Stimulated activated CD8-positive, alpha-beta memory T cell treated with anti-CD3 and anti-CD28 coated beads, Interleukin-2, amount 100 ng/mL, for 48 hours (primary cell): ENCODE measurements at places on chromosomes 4 and X.

DNA sequence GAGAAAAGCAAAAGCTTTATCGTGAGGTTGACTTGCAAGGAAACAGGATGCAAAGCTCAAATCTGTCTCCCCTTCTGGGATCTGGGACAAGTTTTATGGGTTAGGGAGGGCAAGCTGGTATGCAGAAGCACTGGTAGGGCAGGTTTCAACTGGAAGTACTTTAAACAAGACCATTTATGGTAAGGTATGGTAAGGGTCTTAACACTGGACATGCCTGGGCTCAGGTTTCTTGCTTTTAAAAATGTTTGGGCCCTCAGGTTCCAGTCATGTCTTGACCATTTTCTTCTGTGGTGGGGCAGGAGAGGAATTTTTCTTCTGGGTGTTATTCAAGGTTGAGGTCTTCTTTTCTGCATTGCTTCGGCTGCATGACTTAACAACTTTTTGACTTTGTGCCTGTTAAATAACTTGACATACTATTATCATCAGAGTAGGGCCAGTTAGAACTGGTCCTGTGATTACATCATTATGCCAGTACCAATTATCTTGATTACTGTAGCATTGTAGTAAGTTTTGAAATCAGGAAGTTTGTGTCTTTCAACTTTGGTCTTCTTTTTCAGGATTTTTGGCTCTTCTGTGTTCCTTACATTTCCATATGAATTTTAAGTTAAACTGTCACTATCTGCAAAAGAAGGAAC, 33.7 kb downstream of the CD38 start:
- no peak for DNase-seq

- DNase-seq = peak; percentile 18
These were observed 22.6 kb upstream of the CD38 start for GRCh38 chr4:15755321-15756155.

GRCh38 chr4:73421708-73422457, 14.1 kb upstream of the AFP start:
- DNase-seq = no peak

DNA sequence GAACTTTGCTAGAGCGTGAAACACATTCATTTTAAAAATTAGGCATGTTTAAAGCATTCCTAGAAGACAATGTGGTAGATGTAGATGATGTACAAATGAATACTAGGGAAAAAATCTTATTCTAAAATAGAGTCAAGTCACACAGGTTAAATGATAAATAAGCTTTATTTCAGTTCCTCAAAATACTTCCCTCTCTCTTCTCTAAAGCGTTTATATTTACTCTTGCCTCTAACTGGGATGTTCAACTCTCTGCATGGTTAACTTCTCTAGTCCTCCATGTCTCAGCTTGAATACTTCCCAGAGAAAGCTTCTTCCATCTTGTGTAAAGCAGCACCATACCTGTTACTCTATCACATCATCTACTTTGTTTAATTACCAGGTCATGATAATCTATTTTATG, 30.9 kb upstream of the GLRA3 start:
- no peak for DNase-seq

DNA sequence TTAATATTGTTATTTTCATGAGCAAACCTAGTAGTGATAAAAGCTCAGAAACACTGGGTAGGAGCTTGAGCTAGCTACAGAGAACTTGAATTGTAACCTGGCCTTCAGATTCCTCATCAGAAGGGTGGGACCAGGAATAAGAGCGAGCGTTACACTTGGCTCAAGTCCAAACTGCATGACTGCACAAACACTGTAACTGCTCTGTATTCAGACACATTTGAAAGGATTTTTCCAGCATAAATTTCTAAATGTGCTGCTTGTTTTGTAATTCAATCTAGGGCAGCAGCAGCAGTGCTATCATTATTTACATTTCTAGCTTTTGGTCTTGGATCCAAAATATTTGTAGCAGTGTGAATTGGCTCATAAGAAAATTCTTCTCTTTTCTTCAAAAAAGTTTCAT, 133.0 kb upstream of the TMLHE start:
- DNase-seq = no peak

GRCh38 chrX:101009090-101009489, 39.6 kb downstream of the ARL13A start:
- no peak for DNase-seq

DNA sequence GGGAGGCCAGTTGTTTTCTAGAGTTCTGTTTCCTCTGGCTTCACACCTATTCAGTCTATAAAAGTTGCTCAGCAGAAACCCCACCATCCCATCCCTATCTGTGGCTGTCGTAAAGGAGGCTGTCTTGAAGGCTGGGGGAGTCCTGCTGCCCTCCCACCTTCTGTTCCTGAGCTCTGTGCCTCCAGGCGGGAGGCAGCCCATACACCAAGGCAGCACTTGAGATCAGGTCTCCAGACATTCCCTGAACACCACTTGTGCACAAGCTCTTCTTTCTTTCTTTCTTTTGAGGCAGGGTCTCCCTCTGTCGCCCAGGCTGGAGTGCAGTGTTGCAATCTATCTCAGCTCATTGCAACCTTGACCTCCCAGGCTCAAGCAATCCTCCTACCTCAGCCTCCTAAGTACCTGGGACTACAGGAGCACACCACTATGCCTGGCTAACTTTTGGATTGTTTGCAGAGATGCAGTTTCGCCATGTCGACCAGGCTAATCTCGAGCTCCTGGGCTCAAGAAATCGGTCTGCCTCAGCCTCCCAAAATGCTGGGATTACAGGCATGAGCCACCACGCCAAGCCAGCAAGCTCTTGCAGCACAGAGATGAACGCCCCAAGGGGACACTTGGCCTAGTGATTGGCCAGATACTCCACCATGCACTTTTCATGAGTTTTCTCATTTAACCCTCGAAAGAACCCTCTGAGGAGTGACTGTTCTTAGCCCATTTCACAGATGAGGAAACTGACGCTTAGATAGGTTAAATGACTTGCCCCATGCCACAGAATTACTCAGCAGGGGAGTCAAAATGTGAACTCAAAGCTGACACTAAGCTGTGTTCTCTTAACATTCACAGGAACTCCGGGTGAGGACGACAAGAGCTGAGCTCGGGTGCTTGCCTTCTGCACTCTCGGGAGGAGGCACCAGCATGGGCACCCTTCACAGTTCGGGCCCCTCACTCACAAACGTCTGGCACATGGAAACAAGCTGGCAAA, 55.8 kb upstream of the ENPP6 start:
- DNase-seq = no peak

- DNase-seq = no peak
These were observed 86.7 kb upstream of the TRIM2 start for GRCh38 chr4:153117554-153117953.

DNA sequence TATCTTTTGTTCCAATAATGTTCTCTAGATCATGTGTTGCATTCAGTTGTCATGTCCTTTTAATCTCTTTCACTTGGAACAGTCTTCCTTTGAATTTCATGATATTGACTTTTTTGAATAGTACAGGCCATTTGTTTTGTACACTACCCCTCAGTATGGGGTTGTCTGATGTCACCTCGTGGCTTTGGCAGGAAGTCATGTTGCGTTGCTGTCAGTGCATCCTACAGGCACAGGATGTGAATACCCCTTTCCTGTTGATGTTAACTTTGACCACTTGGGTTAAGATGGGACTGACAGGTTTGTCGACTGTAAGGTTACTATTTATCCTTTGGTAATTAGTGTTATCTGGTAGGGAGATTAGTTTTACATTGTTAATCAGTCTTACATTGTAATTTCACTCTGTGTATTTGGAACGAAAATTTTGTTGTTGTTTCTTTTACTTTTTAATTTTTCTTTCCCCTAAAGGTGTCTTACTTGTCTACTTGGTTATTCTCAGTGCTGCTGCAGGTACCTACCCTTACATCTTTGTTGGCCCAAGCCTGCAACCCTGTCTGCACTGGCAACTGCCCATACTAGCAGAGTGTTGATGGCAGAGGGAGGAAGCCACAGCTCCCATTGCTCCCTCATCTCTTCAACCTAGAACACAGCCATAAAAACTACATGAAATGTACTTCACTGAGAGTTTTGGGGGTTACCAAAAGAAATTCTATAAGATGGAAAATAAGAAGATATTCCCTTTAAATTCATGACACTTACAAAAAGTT, 14.7 kb upstream of the ATP8A1 start:
- DNase-seq = no peak

DNA sequence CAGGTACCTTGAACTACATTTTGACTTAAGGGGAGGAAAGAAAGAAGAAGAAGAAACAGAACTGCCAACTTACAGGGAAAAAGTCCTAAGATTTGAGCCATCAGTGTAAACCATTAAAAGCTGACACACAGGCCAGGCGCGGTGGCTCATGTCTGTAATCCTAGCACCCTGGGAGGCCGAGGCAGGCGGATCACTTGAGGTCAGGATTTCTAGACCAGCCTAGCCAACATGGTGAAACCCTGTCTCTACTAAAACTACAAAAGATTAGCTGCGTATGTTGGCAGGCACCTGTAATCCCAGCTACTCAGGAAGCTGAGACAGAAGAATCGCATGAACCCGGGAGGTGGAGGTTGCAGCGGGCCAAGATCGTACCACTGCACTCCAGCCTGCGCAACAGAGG, 389.7 kb upstream of the FAM241A start:
- DNase-seq = no peak

DNA sequence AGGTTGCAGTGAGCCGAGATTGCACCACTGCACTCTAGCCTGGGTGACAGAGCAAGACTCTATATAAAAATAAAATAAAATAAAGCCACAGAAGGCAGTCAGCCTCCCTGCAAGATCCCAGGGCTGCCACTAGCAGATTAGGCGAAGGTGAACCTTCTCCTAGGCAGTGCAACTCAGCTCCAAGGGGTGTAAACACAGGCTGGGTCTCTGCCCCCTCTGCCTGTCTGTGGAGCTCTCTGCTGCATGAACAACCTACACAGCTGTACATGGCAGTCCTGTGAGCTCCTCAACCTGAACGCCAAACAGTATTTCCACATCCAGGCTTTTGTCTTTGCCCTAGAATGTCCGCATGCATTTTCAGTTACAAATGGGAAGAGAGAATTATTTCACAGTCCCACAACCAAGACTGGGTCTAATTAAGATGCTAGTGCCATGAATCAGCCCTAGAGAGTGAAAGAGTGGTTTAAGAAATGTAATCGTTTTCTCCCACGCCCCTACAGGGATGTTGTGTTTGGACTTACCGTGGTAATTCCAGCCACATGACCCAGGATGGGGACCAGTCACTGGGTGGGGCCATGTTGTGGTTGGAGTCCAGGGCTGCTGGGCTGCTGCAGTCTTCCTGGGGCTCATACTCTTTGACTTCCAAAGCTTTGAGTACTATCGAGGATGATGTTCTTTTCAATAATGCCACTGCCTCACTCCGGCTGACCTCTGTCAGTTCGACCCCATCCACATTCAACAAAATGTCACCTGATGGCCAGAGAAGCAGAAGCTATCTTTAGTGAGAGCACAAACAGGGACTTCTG, 99.0 kb downstream of the FIP1L1 start:
- no peak for DNase-seq

DNA sequence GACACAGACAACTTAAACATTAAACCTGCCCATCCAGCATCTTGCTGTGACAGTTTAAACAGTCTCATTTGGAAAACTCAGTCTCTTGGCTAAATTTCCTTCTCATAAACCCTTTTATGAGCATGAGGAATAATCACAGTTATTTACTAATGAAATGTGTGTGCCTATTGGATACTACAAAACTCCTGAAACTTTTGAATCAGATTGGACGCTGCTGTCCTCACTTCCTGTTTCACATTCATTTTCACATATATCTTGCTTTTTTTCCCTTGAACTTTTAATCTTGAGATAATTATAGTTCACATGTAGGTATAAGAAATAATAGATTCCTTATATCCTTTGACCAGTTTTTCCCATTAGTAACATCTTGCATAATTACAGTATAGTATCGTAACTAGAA, 111.7 kb downstream of the CDKL5 start:
- DNase-seq = no peak

DNA sequence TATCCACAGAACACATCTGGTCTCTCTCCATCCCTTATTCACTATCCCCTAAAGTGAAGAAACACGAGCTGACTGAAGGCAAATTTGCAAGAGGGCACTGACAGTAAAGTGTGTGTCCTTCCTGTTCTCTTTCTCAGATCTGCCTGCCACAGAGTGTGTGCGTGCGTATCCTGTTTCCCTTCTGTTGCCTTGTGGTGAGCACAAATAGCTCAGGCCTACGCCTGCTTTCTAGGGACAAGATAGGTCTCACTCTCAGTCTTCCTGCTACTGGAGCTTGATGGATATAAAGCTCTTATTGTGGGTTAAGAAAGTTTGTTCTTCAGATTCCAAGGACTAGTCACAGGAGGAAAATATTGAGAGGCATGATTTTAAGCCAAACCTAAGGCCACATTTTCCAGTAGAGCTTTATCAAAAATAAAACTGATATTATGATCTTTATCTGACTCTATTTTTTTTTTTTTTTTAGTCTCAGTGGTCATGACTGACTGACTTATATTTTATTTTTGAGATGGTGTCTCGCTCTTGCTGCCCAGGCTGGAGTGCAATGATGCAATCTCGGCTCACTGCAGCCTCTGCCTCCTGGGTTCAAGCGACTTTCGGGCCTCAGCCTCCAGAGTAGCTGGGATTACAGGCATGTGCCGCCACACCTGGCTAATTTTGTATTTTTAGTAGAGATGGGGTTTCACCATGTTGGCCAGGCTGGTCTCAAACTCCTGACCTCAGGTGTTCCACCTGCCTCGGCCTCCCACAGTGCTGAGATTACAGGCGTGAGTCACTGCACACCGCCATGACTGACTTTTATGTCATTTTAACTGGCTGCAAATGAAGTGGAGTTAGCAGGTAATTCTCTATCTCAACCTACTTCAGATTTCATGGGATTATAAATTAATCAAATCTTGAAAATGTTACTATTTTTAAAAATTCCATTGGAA, 140.3 kb upstream of the SH3RF1 start:
- DNase-seq = peak; percentile 14

GRCh38 chrX:13691841-13692371, 3.0 kb downstream of the RAB9A start:
- DNase-seq = no peak

DNA sequence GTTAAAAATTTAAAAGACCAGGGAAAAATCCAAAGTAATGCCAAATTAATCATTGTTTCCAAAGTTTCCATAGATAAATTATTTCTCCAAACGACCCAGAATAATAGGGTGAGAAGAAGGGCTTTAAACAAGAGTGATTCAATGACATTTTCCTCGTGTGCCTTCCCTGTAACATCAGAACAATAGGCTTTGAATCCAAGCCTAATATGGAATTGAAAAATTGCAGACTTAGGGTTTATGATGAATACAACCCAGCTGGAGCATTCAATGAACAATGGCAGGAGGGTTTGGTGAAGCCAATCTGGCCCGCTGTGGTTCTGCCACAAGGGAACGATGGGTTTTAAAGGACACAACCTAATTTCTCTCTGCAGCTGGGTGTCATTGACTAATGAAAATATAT, 94.2 kb downstream of the CBLL2 start:
- DNase-seq = no peak

DNA sequence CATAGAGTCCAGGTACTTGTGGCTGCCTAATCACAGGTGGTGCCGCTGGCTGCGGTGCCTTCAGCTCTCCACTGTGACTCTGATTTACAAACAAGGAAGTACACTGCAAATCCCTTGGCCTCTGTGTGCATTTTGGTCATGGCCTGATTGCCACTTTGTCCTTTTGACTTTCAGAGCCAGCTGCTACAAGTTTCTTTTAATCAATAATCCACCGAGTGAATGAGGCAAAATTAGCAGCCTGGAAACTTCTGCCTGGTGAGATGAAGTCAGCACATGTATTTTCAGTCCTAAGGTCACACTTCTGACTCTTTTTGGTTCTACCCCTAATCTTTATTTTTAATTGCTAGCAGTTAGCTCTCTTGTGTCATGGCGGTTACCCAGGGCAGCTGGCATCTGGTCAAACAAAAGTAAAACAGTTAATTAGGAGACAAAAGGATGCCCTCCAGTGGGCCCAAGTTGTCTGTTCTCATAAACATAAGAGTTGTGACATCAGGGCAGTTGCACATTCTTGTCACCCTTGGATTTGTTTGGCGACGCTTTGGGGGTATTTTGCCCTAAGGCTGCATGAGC, 62.3 kb upstream of the LNX1 start:
- no peak for DNase-seq
